Stromal cell of bone marrow (primary cell): ENCODE measurements at places on chromosomes 16 and 17.

DNA sequence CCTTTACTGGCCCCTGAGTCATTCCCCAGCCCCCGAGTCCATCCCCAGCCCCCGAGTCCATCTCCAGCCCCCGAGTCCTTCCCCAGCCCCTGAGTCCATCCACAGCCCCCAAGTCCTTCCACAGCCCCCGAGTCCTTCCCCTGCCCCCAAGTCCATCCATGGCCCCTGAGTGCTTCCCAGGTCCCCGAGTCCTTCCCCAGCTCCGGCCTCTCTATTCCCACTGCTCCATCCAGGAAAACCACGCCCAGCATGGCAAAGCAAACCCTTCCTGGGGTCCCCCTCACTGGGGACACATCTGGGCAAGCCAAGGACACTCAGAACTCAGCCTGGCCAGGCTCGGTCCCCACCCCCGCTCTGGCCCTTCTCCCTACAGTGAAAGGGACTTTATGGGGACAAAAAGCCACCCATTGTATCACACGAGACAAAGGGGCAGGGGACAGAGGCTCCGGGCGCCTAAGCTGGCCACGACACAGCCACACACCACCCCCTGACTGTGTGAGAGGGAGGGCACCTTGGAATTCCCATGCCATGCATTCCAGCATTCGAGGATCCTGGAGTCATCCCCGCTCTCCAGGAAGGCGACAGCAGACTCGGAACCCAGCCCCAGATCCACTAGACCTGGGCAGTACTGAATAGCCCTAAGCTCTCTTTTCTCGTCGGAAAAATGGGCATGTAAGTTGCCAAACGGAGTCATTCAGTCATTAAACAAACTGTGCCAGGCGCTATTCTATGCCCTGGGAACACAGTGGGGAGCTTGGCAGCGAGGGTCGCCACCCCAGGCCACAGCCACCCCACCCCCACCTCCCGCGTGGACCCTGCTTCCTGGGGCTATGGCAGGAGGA is 14.0 kb downstream of the PLLP start:
- DNase-seq, result no peak

DNA sequence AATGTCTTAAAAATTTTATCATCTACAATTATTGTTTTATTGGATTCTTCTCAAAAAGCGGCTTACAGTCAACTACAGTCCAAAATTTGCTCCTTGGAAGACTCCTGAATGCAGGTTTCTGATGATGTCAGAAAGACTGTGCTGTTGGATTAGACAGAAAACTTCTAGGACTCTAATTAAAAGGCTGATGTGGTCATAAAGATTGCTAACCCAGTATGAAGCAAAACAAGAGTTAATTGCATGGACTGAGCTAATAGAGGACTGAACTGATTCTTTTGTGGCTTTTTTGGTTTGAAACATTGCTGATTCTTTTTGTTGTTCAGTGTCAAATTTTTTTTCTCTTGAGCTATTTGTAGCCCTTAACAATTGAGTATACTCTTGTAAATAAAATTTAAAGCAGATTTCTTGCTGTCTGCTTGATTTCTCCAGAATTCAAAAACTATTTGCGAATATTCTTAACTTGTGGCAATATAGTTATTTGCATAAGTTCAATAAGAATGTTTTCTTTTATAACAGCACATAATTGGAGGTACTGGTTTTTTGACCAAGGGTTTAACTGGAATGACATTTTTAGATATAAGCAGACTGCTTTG is 33.1 kb upstream of the LCMT1 start:
- no peak for DNase-seq

GRCh38 chr17:8916466-8916865 is 49.0 kb upstream of the PIK3R6 start:
- no peak for DNase-seq

- peak; percentile 97 for DNase-seq
These were observed 147.4 kb upstream of the TBX2 start for GRCh38 chr17:61251939-61252865.

- DNase-seq, result no peak
These were observed 100.3 kb downstream of the ADCY9 start for GRCh38 chr16:4016005-4016352.

DNA sequence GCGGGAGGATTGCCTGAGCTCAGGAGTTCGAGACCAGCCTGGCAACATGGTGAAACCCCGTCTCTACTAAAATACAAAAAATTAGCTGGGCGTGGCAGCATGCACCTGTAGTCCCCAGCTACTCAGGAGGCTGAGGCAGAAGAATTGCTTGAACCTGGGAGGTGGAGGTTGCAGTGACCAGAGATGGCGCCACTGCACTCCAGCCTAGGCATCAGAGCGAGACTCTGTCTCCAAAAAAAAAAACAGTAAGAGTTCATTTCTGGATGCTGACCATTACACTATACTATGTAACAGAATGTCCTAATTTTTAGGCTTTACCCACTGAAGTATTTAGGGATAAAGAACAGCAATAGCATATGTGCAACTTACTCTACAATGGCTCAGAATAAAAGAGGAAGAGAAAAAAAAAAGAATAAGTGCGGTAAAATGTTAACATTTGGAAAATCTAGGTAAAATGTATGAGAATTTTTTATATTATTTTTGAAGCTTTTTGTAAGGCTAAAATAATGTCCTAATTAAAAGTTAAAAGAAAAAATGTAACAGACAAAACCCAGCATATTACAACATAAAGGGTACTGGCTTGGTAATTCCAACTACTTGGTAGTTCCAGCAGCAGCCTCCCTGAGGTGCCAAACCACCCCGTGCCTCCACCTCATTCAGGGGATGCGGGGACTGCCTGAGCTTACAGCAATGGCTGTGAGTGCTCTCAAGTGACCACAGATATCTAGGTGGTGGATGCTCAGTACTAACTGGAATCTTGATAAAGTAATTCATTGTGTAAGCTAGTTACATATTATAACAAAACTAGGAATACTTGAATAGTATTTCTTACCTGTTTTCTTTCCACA is 10.9 kb downstream of the COPS3 start:
- DNase-seq, result no peak

- DNase-seq, result no peak
These were observed 47.0 kb downstream of the BCAS3 start for GRCh38 chr17:60724647-60725046.

DNA sequence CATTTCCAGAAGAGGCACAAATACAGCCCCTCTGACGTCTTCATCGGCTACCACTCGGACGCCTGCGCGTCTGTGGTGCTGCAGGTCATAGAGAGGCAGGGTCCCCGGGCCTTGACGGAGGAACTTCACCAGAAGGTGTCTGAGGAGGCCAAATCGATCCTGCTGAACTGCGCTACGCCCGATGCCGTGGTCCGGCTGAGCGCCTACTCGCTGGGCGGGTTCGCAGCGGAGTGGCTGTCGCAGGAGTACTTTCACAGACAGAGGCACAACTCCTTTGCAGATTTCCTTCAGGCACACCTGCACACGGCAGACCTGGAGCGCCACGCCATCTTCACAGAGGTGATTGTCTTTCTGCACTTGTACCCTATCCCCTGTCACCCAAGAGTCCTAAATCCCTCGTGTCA is 67.0 kb upstream of the ENDOV start:
- DNase-seq, result no peak

GRCh38 chr16:2415085-2415484 is 14.2 kb upstream of the CCNF start:
- no peak for DNase-seq

DNA sequence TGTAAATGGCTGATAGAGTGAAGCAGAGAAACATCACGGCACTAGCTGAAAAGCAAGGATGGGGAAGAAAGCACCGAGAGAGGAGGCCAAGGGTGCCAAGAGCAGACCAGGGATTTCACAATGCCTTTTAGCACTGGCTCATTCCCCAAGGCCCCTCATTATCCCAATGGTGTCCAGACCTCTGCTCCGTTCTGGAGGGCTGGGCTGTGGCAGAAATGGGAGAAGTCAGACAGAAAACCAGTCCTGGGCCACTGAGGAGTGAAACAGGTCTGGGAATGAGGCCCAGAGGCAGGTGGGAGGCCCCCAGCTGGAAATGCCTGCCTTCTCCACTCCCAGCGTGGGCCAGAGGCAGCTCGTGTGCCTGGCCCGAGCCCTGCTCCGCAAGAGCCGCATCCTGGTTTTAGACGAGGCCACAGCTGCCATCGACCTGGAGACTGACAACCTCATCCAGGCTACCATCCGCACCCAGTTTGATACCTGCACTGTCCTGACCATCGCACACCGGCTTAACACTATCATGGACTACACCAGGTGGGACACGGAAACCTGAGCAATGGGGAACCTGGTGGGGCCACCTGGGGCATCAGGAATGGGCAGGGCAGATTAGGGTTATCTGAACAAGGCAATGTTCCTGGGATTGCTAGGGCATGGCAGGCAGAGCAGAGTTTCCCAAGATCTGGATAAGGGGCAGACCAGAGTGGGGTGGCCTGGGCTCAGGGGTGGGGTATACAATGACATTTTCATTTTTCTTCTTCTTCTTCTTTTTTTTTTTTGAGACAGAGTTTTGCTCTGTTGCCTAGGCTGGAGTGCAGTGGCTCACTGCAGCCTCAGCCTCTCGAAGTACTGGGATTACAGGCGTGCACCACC is 20.3 kb downstream of the ANKRD40 start:
- DNase-seq, result no peak

DNA sequence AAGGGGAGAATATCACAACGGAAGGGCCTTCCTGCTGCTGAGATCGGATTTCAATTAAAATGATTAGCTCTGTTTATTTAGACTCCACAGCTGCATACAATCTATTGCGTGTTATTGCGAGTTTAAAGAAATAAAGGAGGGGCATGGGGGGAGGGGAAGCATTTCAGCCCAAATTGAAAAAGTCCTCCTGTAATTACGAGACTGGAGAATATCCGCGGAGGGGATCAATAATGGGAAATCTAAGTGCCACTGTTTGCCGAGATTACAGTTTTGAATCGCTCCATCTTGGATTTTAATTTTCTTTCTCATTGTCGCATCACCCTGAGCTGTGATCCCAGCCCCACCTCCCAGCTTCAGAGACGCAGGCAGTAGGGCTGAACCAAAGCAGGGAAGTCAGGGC is 15.7 kb upstream of the RPL38 start:
- no peak for DNase-seq

DNA sequence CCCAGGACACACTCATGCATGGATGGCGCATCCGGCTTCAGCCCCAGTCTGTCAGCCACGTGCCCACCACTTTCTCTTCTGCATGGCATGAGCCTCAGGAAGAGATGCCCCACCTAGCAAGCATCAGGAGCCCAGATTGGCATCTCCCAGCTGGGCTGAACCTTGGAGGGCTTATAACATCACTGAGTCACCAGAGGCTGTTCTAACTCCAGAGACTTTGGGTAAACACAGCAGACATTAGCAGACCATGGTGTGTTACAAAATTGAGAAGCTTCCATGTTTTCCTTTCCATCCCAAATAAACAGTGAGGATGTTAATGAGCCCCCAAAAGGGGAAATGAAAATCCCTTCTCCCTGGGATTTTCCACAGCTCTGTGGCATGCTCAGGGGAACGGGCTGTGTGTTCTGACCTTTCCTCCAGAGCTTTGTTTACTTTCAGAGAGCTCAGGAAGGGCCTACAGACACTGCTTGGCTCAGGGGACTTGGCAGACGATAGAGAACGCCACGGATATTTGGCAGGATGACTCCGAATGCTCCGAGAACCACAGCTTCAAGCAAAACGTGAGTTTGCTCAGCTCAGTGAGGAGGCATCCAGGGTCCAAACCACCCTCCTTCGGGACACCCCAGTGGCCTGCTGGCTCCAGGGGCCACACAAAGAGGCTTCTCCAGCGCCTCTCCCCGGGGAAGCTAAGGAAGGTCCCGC is 16.5 kb downstream of the GLP2R start:
- peak; percentile 19 for DNase-seq

- peak; percentile 97 for DNase-seq
These were observed at the start of gene SEPHS2 for GRCh38 chr16:30445408-30446202. Gene SEPHS2 (minus strand): TSS chr16:30445874. CDS start chr16:30445727, 147 bp downstream.

DNA sequence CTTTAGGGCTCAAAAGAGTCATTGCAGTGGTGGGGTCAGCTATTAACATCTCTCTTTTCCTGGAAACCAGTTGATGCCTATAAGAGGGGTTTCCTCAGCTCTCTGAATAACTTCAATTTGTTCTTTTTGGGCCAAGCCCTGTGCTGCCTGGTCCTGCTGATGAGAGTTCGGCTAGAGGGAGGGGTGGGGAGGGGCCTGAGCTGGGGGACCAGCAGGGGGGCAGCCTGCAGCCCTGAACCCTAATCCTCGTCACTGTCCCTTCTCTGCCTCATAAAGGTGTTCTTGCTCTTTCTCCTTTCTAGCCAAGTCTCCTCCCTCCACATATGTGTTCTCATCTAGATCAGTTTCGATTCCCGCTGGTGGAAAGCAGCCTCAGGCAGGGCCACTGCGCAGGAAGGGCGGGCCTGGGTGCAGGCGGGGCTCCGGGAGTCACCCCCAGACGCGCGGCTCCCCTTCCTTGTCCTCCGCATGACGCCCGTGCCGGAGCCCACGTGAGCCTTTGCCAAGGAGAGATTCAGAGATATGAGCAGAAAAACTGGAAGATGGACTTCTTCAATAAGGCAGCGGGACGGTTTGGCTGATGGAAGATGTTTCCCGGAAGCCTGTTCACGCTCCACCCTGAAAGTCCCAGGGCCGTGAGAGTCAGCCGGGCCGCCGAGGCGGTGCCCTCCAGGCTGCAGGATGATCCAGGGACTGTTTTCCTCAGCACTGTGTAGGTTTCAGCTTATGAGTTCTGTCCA is 15.0 kb upstream of the RHOT1 start:
- peak; percentile 64 for DNase-seq

- no peak for DNase-seq
These were observed 3.1 kb downstream of the ITGB4 start for GRCh38 chr17:75724016-75725003.

- DNase-seq, result no peak
These were observed 154.8 kb upstream of the HSBP1 start for GRCh38 chr16:83652943-83653342.

GRCh38 chr16:4315186-4316107 is at the start of gene GLIS2:
Gene GLIS2 (plus strand): TSS chr16:4316067. CDS start chr16:4332281, 16,214 bp downstream.
- DNase-seq, result no peak

- peak; percentile 95 for DNase-seq
These were observed 58.1 kb downstream of the ZFHX3 start for GRCh38 chr16:72989579-72990551.
